ENCODE measurements at places on chromosomes 4 and X.

- DNase-seq: no peak
Measured at GRCh38 chr4:2078584-2078983, 19.5 kb downstream of the NAT8L start.

DNA sequence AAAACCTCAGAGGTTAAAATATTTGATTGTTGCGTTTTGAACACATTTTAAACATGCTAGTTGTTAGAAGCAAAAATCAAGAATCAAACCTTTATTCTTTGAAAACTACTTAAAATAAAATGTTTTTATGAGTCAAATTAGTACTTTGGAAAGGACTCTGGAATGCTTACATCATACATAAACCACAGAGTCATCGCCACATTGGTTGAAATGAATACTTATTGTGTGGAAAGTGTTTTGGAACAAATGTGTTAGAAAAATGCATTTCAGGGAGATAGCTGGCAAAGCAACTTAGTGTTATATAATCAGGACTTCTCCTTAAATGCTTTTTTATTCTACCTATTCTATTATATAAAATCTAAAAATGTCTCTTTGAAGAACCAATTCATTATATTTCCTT, 49.4 kb upstream of the CAMK2D start:
- no peak for DNase-seq

DNA sequence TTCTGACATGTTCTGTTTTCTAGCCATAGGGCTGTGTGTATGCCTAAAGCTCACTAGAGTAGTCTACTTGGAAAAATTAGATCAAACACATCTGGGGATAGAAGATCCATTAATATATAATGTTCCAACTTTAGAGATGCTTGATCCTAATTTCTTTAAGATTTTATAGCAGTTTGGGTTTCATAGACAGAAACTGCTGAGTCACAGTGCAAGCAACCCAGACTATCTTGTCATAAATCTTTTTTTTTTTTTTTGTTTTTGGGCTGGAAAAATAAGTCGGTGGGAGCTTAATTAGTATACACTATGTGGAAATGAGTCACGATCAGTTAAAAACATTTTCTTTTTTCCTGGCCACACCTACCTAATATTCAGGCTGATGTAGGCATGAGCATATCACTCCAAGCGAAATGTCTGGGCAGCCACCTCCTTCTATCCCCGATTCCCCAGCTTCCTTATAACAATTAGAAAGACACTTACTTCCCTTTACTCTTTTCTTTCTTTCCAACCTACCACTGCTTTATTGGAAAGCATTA, 58.2 kb upstream of the CASK start:
- no peak for DNase-seq

DNA sequence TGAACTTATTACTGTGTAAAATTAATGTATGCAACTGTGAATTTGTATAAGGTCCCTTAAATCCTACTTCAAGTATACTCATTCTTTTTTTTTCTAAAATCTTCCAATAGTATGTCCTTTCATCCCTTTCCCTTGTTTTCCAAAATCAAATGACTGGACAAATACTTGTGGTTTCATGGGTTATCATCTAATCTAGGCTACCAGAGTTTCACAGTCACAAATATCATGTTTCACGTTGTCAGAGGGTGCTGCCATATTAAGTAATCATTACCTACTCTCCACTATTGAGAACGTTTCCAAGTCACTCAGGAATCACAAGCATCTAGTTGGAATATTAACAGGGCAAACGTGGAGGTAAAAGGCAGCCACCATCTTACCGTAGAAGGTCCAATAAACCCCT, 1235.0 kb upstream of the TENM3 start:
- no peak for DNase-seq

DNA sequence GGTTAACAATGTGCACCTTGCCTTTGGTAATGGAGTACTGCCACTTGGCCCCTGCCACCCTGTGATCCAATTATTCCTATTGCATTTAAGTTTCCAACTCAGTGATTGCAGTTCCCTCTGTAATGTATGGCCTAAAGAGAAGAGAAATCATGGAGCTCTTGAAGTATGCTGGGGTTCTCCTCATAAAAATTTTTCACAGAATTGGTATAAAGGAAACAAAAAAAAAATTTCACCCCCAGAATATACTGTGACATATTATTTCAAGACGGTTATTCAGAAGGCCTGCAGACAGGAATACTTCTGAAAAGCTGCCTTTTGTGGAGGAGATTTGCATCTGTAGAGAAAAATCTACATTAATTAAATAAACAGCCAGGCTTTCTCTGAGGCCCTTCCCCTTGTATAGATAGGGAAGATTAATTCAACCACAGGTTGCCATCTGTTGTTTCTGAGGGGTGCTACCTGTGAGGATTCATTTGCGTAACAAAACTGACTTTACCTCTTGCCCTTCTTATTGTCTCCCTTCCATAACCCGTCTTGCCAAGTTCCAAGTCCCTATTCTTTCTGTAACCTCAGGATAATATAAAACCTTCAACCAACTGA, 94.8 kb upstream of the LANCL3 start:
- no peak for DNase-seq

DNA sequence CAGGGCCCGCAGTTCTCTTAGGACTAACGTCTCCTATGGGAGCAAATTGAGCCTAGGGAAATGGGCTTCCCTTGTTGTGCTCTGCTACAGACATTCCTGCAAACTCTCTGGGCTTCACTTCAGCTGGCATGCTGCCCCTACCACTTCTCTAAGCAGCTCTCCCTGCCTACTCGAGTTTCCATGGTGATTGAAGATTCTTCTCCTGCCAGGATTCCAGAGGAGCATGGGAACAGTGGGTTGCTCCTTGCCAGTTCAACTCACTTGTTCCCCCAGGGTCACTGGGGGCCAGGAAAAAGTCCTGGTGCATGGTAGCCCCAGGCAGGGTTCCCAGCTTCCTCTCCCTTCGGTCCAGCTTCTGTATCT, 21.1 kb upstream of the WDR17 start:
- DNase-seq: no peak

- no peak for DNase-seq
Measured at GRCh38 chrX:57178605-57179004, 41.4 kb upstream of the SPIN2A start.

All from esophagus squamous epithelium (tissue), 5 donors.